ENCODE measurements at places on chromosomes 4 and X.

- no peak for DNase-seq
These were observed 428.8 kb downstream of the NKX6-1 start for GRCh38 chr4:84070289-84070688.

GRCh38 chr4:140047017-140047640 lies 106.9 kb downstream of the MAML3 start:
- no peak for DNase-seq

DNA sequence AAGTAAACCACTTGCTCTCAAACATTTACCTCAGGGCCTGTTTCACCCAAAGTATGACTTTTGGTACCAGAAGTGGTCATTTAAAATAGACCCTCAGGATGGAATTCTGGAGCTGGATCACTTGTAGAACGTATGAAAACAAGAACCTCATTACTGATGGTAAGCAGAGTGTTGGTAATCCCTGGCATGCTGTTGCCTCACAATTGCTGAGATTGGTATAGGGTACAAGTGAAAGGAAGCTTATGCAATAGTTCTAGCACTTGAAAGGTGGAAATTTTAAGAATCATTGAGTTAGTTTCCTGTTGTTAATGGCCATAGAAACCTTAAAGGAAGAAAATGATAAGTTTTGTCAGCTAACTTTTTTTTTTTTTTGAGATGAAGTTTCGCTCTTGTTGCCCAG lies 22.3 kb upstream of the THOC2 start:
- DNase-seq = no peak

DNA sequence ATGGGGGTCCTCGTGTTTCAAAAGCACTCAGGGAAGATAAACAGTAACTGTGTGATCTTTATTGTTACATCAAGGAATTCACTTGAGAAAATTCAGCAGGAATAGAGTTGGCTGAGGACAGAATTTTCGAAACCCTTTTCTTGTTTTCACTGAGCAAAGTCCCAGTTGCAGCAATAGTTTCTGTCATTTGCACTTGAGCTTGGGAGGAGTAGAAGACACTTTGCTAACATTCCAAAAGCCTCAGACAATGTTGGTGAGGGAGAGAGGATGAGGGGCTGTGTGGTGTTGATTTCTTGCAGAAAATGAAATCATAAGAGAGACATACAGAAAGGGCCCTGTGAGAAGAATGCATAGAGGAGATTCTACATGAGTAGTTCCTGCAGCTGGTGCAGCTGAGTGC lies 151.9 kb upstream of the DIPK2B start:
- no peak for DNase-seq

- DNase-seq = no peak
These were observed 918.7 kb upstream of the POU3F4 start for GRCh38 chrX:82589410-82589809.

DNA sequence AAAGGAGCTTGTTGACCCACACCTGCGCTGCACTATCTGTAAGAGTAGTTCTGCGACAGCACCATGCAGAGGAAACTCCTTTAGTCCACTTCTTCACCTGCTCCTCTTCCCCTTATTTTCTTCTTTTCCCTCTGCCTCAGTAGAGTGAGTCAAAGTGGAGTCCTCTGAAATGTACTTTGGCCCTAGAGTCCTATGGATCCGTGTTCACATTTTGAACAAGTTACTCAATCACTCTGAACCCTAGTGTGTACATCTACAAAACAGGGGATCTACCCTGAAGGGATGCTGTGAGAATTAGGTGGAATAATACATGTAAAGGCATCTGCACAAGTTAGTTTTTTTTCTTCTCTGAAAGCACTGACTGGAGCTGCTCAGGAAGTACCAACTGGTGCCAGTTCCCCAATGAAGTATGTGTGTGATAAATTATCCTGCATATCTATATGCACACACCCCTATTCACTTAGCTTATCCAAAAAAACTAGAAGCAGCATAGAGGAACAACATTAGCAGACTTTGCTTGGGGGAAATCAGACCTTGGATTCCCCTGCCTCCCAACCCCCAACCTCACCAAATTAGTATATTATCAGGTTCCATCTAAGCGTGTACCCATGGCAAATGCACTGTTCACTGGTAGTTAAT lies 118.5 kb upstream of the FAM9C start:
- no peak for DNase-seq

GRCh38 chrX:144616317-144616716 lies 631.0 kb upstream of the SPANXN1 start:
- DNase-seq = no peak

DNA sequence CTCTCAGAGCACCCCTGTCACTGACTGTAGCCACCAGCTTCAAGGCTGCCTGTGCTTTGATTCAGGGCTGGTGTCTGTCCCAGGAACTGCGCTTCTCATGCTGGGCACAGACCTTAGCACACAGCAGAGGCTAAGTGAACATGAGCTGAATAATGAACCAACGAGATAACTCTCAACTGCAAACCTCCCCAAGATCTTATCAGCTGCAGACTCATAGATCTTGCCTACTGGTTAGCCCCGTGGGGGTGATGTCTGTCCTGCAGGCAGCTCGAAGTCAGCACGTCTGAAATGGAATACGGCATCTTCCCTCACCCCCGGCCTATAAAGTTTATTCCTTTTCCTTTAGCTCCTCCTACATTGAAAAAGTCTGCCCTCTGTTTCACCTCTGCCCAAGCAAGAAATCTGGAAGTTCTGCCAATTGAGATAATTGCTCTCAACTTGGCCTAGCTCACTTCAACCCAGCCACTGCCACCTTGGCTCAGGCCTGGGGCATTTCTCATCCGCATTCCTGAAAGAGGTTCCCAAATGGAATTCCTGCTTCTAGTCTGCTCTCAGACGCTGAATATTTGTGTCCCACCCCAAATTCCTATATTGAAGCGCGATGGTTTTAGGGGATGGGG lies 73.7 kb downstream of the GATB start:
- DNase-seq = no peak

DNA sequence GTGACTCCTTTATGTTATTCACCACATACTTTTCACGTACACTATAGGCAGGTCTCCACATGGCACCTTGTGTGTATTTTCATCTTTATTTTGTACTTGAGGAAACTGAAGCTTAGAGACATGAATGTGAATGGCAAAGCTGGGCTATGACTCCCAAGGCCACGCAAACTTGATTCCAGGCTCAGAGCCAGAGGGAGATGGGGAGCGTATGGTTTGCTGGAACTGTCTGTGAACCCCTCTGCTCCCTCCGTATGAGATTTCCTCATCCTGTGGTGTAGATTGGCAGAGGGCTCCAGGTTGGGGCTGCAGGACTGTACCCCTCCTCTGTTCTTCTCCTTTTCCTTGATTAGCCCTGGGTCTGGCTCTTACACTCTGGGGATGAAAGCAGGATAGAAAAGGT lies 16.1 kb upstream of the STARD8 start:
- DNase-seq = no peak

GRCh38 chr4:110621839-110622751 lies 782 bp downstream of the PITX2 start:
- DNase-seq = no peak

DNA sequence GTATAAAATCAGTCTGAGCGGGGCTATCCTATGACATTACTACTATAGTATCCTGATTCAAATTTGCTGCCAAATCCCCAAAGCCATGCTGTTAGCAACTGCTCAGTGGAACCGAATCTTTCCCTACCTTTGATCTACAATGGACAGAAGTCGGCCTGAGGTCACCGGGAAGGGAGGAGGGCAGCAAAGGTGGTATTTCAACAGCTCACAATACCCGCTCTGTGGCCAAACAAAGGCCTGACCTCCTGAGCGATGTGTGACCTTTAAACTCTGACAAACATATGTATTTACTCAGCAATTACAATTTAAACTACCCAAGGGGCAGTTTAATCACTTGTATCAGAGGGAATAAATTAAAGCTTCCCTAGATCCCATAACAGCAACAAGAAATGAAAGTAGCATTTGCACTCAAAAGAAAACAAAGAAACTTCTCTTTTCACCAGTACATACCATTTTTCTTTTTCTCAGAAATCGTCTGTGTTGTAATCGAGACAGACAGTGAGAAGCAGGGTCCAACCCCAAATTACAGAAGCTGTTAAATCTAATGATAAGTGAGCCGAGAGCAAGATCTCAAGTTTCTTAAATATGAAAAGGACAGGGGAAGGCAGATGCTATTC lies 11.6 kb upstream of the TMEM128 start:
- DNase-seq = no peak

DNA sequence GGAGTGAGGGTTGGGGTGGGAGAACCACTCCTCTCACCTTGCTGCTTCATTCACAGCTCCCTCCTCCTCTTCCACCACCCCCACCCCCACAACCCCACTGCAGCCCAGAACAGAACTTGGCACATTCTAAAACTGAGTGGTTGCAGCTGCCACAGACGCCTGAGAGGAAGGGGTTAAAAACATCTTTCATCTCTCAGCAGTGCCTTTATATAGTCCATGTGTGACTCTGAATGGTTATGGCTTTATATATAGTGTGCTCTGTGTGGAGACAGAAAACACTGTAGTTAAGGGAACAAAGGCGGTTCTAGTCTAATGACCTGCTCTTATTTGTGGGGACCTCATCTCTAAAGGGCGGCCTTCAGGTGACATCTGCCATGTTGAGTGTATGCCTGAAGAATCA lies 144.8 kb downstream of the BCOR start:
- DNase-seq = no peak
